Stimulated activated CD4-positive, alpha-beta T cell treated with anti-CD3 and anti-CD28 coated beads, Interleukin-4, amount 100 ng/mL, for 1 hour (primary cell): ENCODE measurements at places on chromosomes 7 and 10.

- DNase-seq, result no peak
These were observed 27.9 kb upstream of the MGAM2 start for GRCh38 chr7:142083605-142084004.

DNA sequence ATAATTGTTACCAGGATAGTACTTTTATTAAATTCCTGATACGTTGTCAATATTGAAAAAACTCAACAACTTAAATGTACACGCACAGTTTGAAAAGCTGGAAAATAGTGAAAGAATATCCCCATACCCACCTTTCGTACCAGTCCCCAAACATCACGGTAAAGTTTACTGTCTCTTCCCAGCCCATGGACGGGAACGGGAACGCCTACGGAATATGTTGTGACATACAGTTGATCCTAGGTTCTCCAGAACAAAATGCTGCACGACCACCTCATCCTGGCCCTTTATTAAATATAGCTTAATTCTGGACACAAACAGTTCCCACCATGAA lies 527 bp upstream of the BCAP29 start:
- DNase-seq, result no peak

- no peak for DNase-seq
These were observed 176.3 kb downstream of the DGKI start for GRCh38 chr7:137670222-137671064.

GRCh38 chr10:126060261-126060931 lies 164.0 kb downstream of the FANK1 start:
- DNase-seq, result no peak

DNA sequence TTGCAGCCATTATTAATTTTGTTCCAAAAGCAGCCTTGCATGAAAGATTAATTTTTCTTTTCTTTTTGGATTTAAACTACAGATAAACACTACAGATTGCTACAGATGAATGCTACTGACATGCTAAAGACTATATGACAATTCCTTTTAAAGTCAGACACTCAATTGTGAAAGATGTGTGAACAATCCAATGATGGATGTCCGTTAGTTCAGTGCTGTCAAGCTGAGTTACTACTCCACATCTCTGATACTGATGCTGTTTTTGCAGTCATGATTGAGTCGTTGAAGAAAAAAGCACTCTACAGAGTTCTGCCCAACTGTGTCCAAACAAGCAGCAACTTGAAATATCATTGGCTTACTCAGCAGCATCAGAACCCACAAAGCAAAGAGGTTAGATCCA lies 146.8 kb downstream of the OTUD1 start:
- DNase-seq, result no peak

DNA sequence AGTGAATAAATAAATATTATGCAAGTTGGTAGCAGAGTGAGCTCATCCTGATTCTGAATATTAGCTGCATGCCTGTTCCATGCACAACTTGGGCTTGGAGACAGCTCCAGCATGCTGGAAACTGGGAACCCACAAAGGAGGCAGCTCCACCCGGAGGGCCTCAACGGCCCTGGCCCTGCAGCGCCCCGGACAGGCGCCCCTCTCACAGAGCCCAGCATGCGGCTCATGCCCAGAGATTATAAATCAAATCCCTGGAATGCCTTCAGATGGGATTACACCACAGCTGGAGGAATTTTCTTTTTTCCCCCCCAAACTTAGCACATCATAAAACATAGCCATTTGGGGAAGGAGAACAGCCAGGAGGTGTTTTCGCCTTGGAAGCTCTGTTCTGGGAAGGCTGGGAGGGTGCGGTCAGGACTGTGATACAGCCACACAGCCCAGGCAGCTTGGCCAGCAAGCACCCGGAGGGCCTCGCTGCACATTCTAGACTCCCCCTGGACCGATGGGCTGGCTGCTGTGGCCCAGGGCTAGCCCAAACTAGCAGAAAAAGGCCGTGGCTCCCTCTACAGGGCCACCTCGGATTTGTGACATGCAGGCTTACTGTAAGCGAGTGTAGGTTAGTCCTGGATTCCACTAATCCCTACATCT lies 102.4 kb downstream of the PTPN20 start:
- no peak for DNase-seq

GRCh38 chr7:117951691-117952280 lies 78.5 kb upstream of the CTTNBP2 start:
- no peak for DNase-seq

DNA sequence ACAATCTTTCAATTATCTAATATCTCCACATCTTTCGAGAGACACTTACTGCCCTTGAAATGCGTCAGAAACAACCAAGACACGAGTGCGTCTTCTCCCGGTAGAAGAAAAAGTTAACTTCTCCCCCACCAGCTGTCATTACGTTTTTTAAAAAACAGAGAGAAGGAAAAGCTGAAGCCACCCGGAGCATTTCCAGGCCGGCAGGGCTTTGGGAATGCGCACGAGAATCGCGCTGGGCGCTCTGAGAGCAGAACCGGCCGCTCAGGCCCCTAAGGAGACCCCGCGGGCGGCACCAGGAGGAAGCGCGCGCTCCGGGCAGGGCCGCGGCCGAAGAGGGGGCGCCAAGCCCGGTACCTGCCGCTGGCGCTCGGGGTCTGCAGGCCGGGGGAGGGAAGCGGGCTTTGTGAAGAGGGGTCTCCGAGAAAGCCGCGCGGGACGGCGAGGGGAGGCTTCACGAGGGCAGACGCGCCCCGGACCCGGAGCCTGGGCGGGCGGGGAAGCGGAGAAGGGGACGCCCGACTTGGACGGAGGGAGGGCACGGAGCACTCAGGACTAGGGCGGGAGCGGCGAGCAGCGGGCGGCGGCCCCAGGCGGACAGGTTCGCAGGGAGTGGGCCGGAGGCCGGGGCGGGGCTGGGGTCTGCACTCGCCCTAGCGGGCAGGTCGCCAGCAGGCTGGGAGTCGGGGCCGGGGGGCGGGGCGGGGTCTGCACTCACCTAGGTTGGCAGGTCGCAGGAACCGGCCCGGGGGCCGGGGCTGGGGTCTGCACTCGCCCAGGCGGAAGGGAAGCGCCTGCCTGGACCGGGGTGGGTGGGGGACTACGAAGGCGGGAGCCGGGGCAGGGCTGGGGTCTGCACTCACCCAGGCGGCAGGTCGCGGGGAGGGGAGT lies 932 bp downstream of the ESYT2 start:
- peak; percentile 36 for DNase-seq

DNA sequence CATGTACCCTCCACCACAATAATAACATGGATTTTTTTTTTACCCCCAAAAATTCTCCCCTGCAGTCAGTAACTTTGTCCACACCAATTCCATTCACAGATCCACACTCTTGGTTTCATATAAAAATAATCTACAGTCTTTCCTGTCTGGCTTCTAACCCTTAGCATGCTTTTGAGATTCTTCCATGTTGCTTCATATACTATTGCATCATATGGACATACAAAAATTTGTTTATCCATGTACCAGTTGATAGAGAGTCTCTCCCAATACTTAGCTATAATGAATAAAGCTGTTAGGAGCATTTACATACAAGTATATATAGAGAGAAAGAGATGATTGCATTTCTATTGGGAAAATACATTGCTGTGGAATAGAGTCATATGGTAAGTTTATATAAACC lies 575.0 kb downstream of the XPNPEP1 start:
- no peak for DNase-seq

DNA sequence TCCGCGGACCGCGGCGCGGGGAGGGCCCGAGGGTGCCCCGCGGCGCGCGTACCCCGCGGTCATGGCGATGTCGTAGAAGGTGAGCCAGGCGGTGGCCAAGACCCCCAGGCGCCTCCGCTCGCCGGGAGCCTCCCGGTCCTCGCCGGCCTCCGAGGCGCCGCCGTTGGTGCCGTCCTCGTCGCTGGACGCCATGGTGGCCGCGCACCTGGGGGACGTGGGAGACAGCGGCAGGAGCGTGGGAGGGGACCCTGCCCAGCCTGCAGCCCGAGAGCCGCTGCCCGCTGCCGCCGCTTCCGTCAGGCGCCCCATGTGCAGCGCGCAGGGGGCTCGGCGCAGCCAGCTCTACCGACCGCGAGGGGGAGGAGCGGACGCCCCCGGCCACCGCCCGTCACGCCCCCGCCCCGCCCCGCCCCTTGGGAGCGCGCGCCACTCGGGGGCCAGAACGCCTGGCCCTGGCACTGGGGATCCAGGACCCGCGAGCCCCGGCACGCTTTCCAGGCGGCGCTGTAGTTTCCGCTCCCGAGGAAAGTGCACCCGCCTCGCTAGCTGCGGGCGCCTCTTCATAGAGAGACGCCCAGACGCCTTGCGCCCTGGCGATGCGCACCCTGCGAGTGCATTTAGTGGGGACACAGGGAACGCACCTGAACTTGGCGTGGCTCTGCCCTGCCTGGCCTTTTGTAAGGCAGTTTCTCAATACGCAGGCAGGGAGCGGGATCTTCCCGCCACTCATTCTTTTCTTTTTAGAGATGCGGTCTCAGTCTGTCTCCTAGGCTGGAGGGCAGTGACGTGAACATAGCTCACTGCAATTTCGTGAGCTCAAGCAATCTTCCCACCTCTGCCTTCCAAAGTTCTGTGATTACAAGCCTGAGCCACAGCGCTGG lies at the start of gene HACD1:
TSS of gene HACD1 (minus strand) at position 344 of the 881 bp plus-strand sequence. CDS start at position 309, 35 bp downstream.
- DNase-seq, result peak; percentile 55

- peak; percentile 51 for DNase-seq
These were observed 113.9 kb downstream of the ABLIM1 start for GRCh38 chr10:114544045-114544659.

DNA sequence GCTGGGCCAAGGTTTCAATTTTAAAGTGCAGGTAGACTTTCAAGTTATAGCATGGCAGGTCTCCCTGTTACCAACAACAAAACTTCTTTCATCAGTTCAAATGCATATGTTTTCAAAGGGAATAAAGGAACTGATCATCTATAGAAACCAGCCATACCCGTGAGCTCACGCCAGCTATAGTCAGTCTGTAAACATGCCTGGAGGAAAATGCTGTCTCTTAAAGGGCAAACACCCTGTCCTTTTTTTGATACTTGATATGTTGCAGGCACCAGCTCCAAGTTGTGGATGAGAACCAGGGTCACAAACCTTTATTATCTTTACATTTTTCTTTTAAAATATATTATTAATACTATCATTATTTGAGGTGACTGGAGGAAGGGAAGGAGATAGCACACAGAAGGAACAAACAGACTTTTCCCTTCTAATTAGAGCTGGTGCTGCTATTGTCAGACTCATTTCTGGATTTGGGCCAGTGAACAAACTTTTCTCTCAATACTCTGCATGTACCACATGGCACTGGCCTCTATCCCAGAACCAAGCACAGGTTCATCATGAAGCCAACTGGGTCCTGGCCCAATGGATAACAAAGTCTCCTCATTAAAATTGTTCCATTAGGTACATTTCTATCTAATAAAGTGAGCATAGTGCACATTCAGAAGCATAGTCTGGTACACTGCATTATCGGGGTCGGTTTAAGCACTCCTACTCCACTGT lies 1102.4 kb downstream of the SORCS3 start:
- DNase-seq, result no peak

DNA sequence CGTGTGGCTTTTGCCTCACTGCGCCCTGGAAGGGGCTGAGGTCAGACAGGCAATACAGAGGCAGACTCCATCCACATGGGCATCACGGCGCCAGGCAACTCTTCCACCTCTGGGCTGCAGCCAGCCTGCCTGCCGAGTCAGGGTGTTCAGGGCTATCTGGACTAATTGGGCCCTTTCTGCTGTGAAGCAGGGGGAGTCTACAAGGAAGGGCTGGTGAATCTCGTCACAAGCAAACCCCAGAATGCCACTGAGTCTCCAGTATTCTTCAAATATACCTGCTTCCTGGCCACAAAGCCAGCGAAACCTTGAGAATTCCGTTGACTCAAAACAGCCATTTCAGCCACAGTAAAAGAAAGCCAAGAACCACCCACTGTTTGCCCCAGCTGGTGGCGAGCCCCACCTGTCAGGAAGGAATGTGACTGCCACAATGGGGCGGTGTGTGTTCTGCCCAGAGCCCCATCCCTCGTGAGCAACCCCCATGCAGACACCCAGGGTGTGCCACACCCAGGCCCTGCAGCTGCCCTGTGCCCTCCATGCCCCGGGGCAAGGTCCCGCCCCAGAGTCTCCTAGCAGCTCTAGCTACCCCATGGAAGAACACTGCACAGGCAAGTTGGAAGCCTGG lies 117.3 kb downstream of the FAM53B start:
- peak; percentile 47 for DNase-seq
